ENCODE measurements at places on chromosomes 11 and 22. TPM values are rescaled to one million over a fixed set of nuclear protein-coding genes. Genes with fewer than 3 reads are reported as not detected.

Gene DMC1
- 0.82 TPM for total RNA-seq

Gene SPON1
- 27.0 TPM for total RNA-seq

Gene SMC1B
- total RNA-seq, result not detected

Gene PRG3
- total RNA-seq, result not detected

Gene MOGAT2
- not detected for total RNA-seq

Gene SMIM35
- not detected for total RNA-seq

Gene OR5W2
- total RNA-seq, result not detected

Gene LINC01488
- not detected for total RNA-seq

Gene SEPTIN5
- total RNA-seq, result 162 TPM

Gene MMP1
- 0.16 TPM for total RNA-seq

Gene MS4A4A
- 7.8 TPM for total RNA-seq

Gene MEI1
- total RNA-seq, result 15.5 TPM
